RPMI8226 (cell line): ENCODE measurements at places on chromosomes 5 and 9.

DNA sequence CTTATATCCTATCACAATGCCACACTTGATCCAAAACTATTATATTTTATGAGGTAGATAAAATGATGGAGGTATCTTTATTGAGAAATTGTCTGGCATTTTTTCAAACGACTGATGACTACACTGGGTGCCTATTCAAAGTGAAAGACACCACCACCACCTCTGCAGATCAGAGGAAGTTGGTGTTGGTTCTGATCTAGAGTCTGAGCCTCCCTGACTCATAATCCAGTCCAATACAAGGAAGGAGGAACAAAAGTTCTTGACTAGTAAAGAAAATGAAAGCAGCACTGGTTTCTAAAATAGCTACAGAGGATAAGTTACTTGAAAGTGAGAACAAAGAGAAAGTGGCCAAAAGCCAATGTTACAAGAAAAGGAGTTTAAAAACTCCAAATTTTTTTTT, 139.9 kb downstream of the RFX3 start:
- DNase-seq = no peak

DNA sequence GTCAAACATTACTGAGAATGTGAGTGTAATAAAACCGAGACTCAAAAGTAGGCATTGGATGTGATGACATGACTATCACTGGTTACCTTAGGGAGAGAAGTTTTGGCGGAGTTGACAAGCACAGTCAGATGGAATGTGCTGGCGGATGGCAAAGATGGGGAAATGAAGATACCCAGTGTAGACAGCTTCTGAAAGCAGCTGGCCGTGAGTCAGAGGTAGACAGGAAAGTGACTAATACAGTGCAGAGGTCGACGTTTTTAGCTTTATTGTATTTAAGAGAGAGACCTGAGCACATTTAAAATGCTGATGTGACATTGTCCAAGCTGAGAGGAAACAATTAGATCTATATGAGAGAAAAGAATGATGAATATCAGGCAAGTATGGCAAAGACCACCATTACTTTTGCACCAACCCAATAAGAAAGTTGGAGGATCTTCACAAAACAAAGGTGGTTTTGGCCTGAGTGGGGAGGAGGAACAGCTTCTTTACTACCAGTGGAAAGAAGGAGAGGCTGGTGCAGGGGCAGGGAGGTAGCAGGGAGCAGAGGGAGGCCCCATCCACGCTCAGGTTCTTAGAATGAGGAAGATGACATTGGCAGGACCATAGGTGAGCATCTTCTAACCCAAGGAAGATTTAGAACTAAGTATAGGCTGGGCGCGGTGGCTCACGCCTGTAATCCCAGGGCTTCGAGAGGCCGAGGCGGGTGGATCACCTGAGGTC, 36.7 kb upstream of the KCNIP1 start:
- DNase-seq = peak; percentile 72

GRCh38 chr5:122252319-122252718, 59.7 kb upstream of the SNCAIP start:
- DNase-seq = no peak

DNA sequence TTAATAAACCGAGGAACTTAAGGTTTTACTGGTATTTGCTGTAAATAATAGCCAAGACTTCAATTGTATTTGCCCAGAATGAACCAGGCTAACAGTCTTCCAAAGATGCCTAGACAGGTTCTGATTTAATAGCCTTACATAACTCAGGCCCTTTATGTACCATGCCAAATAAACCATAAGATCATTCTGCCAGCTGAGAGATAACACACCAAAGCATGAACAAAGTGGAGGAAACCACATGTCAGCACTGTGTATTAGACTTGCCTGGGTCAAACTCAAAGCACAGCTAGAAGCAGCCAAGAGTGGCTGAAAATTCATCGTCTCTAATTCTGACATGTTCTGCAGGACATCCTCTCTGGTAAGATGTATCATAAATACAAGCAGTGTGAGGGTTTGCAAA, 319.3 kb upstream of the ZNF608 start:
- DNase-seq = no peak

GRCh38 chr5:76641514-76642120, 18.4 kb upstream of the F2RL2 start:
- peak; percentile 83 for DNase-seq

- no peak for DNase-seq
Observed at GRCh38 chr5:82497242-82497641, 219.1 kb upstream of the RPS23 start.

GRCh38 chr5:166672431-166672830, 1619.0 kb upstream of the WWC1 start:
- DNase-seq = no peak

DNA sequence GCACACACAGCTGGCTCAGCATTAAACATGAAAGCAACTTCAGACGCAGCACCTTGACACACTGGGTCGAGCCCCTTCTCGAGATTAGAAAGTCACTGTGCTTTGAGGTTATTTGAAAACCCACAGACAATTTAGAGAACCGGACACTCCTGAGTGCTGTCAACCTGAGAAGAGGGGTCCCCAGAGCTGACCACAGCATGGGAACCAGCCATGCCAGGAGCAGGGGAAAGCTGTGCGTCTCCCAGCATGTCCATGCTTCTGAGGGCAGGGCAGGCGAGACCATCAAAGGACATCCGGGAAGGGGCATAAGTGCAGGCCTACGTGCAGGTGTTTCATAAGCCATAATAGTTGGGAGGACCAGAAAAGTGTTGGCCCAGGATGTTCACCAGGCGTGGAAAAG, 20.5 kb downstream of the SLC6A3 start:
- DNase-seq = no peak
